Stimulated activated CD4-positive, alpha-beta T cell treated with anti-CD3 and anti-CD28 coated beads, TNF-alpha, amount 100 ng/mL, for 4 hours (primary cell): ENCODE measurements at places on chromosomes 1 and 21.

- DNase-seq, result no peak
Observed at GRCh38 chr21:14630556-14631069, 84.5 kb upstream of the SAMSN1 start.

- DNase-seq, result no peak
Observed at GRCh38 chr1:193060115-193060403, 647 bp downstream of the RO60 start.

DNA sequence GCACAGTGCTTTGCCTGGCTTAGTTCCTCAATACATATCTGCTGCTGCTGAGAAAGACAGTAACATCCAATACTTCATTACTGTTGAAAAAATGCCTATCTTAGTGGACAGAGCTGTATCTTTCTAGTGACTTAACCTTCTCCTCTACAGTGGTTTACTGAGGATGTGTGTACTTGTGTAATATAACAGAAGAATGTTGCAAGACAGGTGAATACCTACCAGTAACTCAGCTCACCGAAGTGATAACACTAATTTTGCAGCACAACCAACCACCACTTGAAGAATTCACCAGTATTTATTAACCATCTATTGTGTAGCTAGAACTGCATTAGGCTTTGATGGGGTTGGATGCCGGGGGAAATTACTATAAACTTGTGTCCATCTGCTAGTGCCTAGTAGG, 16.6 kb upstream of the TNN start:
- no peak for DNase-seq

GRCh38 chr21:42613756-42614155, 39.7 kb upstream of the PDE9A start:
- DNase-seq, result no peak

DNA sequence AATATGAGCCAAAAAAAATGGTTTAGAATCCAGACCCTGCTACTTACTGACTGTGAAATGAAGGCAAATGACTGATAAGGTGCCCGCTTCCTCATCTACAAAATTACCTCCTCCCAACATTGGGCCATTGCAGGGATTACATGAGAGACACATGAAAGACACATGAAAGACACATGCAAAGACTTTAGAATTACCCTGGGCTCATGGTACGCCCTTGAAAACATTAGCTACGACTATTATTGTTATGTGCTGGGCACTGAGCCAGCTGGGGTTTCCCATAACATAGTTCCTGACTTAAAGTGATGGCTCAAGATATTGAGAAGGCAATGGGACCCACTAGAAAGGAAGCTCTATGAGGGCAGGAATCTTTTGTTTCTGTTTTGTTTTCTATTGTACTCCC, 43.7 kb upstream of the KANK4 start:
- no peak for DNase-seq

- DNase-seq, result no peak
Observed at GRCh38 chr1:231557411-231557810, 28.9 kb downstream of the TSNAX start.

DNA sequence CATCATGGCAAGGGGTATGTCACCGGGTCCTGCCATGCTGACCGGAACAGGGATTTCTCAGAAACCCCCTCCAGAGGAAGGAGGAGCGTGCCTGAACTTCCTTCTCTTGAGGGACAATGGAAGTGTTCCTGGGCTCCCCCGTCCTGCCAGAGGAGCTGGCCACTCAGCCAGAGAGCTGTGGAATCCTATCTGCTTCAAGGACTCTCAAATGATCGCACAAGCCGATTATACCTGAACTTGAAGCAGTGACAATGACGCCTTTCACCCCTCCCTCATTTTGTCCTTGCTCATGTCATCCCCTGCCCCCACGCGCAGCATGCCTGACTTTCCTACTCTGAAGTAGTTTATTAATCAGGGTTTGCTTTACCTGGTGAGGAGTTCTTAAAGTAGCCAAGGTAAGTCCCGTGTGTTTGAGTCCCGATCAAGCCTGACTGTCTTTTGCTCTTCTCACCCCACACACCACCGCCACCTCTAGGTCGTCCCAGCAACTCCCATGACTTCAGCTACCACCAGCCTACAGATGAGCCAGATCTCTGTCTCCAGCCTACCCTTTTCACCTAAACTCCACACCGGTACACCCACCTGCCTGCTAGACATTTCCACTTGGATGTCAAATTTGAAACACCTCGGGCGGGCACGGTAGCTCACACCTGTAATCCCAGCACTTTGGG, 25.0 kb upstream of the PRELP start:
- no peak for DNase-seq

DNA sequence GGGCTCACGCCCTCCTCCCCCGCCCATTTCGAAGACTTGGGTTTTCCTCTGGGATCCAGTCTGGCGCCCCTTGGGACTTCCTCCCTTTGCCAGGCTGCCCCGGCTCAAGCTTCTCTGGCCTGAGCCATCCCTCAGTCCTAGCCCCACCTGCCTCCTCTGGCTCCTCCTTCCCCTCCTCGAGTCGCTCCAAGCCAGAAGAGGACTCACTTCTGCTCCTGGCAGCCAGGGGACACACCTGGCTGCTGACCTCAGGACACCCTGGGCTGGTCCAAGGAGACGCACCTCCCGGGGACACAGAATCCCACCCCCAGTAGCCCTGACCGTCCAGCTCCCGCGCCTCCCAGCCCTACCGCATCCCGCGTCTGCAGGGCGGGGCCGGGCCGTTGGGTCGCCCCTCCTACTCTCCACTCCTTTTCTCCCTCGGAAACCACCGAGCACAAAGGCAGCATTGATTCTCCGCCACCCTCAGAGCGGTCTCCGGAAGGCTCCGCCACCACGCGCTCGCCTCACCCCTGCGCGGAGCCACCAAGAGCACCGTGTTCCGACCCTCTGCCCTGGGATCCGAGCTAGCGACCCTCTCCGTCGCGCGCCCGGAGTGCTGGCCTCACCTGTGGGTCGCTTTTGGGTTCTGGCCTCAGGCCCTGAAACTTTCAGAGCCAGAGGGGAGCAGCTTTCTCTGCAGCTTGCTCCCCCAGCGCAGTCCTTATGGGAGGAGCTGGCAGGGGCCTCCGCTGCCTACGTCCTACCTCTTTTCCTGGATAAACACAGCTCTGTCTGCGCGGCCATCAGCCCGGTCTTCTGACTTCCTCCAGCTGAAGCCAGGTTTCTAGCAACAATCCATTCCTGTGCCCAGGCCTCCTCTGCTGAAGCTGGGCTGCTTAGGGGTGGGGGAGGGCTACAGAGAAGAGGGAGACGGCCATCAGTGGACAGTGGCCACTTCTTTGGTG, at the start of gene C2CD4D:
Gene C2CD4D (minus strand): TSS at position 364 of the 947 bp plus-strand sequence. CDS start 831 bp downstream, outside the sequence.
- DNase-seq, result peak; percentile 55

- DNase-seq, result no peak
Observed at GRCh38 chr1:229254910-229255541, 15.9 kb upstream of the RAB4A start.

GRCh38 chr1:185014941-185015340, 30.4 kb upstream of the RNF2 start:
- DNase-seq, result no peak

- DNase-seq, result no peak
Observed at GRCh38 chr1:8164670-8165069, 138.6 kb upstream of the ERRFI1 start.

GRCh38 chr1:96962751-96963211, 241.2 kb downstream of the PTBP2 start:
- DNase-seq, result no peak

GRCh38 chr21:15210235-15210678, 145.5 kb upstream of the NRIP1 start:
- DNase-seq, result no peak

DNA sequence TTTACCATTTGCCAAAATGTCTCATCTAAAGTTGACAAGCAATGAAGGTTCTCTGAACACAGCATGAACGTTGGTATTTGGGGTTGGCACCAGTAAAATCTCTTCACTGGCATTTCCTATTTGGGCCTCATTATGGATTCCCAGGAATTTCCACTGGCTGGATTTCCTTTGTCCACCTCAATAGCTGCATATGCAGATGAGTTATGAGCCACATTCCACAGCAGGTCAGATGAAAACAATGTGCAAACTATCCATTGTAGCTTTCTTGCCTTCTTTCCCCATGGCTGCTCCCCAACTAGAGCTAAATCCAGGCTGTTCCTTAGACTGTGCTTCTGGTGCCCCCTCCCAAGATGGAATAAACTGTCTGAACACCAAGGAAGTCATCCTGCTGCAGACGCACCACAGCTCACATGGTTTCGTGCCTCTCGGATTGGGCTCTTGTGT, 168.1 kb upstream of the FGGY start:
- no peak for DNase-seq

GRCh38 chr1:239792157-239792556, 299.5 kb upstream of the FMN2 start:
- no peak for DNase-seq

GRCh38 chr1:16241221-16241708, 4.3 kb upstream of the CPLANE2 start:
- no peak for DNase-seq

DNA sequence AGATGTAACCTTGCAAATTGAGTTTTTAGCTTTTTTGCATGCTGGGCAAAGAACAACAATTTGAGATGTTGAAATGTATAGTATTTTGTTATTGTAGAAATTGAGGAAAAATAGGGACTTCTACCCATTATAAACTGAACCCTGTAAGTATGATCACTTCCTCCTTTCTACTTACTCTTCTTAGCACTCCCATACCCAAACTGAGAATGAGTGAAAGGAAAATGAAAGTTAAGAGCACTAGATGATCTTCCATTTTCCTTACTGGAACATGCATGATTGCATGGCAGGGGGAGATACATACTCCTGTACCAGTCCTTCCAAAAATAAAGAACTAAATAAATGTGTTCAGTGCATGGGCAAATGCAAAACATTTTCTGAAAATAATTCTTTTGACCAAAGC, 107.4 kb upstream of the KIAA1614 start:
- DNase-seq, result no peak

- no peak for DNase-seq
Observed at GRCh38 chr1:180982422-180982821, 40.2 kb downstream of the STX6 start.

GRCh38 chr1:7462617-7463016, 308.5 kb upstream of the VAMP3 start:
- DNase-seq, result no peak

- DNase-seq, result no peak
Observed at GRCh38 chr1:244381878-244382565, 69.7 kb downstream of the ADSS2 start.

GRCh38 chr21:21114461-21114860, 116.3 kb downstream of the NCAM2 start:
- DNase-seq, result no peak

DNA sequence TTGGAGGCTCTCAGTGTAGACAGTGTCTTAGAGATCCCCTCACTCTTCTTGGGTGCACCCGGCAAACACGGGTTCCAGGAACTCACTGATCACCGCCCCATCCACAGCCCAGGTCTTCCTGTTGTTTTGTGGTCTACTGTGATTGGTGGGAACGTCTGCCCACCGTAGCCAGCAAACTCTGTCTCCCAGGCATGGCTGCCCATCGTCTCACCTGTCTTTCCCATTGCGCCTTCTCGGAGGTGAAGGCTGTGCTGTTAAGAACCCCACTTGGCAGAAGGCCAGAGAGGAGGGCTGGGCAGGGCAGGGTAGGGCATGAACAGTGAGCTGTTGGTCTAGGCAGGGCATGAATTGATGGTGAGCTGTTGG, 14.1 kb upstream of the KCNA2 start:
- no peak for DNase-seq

DNA sequence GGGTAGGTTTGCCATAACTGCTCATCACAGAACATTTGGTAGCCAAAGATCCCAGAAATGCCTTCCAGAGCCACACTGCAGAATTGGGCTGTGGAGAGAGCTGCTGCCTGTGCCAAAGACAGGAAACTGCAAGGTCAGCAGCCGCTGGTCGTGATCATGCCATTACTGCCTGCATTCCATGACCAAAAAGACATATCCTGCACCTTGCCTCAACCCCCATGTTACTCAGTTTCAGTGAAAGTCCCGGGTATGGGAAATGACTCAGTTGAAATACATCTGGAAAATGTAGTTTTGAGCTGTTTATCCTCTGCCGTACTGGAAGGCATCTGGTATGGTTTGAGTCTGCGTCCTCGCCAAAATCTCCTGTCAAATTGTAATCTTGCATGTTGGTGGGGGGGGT, 161.7 kb downstream of the FCRL5 start:
- DNase-seq, result no peak

DNA sequence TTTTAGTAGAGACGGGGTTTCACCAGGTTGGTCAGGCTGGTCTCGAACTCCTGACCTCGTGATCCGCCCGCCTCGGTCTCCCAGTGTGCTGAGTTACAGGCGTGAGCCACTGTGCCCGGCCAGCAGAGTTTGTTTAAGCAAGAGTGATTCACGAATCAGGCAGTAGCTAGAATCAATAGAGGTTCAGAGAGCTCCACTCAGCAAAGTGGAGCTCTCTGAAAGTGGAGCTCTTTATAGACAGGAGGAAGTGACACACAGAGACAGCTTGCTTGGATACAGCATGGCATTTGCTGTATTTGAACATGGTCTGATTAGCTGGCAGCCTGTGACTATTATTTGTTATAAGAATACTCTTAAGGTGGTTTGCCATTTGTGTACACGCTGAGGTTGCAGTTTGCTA, 27.1 kb upstream of the CD34 start:
- no peak for DNase-seq

DNA sequence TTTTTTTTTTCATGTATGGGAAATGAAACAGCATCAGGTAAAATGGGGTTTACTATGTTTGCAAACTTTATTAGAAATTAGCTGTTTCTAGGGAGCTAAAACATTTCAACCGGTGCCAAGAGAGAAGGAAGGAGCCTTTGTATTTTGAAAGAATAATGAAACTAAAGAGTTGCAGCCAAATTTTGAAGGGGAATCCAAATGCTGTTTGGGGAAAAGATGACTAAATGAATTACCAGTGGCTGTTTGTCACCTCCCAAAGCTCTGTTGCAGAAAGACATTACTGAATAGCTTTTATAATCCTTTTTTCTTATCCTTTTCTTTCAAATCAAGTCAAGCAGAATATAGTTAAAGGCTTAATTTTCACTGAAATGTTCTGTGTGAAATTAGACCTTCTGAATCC, 591.3 kb upstream of the ADGRL2 start:
- DNase-seq, result no peak

- no peak for DNase-seq
Observed at GRCh38 chr21:37076087-37076850, 3.2 kb downstream of the TTC3 start.

DNA sequence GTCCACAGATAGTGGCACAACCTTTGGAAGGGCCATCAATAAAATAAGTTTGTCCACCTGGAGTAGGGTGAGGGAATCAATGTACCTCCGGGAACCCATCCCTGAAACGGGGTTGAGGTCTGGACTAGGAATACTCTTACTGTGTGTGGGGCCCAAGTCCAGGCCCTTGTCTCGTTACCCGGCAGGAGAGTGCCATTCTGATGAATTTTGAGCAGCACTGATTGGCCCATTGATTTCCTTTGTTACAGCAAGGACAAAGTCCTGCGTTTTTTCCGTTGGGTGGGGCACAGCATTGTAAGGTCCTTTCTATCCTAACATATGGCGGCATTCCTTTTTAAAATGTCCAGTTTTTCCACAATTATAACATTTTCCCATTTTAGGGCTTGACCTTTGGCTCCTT, 75.2 kb downstream of the AXDND1 start:
- DNase-seq, result no peak

DNA sequence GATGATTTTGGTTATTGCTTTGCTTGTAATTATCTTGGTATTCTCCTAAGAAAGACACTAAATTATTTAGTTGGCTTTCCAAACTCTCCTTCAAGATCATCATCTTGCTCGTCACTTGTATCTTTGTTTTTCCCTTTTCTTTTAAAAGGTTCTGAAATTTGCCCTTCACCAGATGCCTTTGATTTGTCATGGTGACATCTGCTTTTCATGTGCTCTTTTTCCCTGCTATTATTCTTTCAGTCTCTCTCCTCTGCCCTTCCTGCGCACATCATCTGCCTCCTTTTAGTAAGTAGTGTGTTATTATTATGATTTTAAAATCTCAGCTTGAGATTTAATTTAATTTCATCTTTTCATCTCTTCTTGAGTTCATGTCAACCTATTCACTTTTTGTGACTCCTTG, 92.1 kb downstream of the BACH1 start:
- no peak for DNase-seq
